ENCODE measurements at places on chromosomes 4 and X.

GRCh38 chr4:186588503-186588902 is 33.1 kb upstream of the MTNR1A start:
- no peak for DNase-seq

- DNase-seq, result no peak
Observed at GRCh38 chr4:8131210-8131609, 27.4 kb downstream of the ABLIM2 start.

GRCh38 chr4:16461362-16461761 is 235.1 kb upstream of the TAPT1 start:
- no peak for DNase-seq

- DNase-seq, result no peak
Observed at GRCh38 chrX:106302304-106302703, 134.2 kb downstream of the PWWP3B start.

GRCh38 chr4:105127170-105127445 is 19.6 kb upstream of the TET2 start:
- DNase-seq, result no peak

DNA sequence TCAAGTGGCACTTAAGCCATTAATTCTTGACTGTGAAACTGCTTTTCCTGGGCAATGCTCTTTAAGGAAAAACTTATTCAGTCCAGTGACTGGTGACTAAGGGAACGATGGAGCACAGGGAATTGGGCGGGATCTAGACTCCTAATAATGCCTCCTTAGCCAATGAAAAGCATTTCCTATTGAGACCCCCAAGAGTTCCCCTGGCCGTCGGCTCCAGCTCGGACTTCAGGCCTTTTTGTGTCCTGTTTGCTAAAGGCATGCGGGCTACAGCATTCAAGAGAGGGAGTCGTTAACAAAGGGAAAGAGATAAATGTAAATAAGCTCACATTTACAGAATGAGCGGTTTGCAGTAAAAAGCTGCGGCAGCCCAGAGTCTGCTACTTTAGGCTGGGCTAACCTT is at the start of gene LPAR4:
LPAR4 (plus strand) TSS at position 232 of the 400 bp plus-strand sequence. CDS start 7,150 bp downstream, outside the sequence.
- no peak for DNase-seq

- DNase-seq, result no peak
Observed at GRCh38 chr4:114312338-114312737, 286.3 kb upstream of the UGT8 start.
